Dermis blood vessel endothelial cell (primary cell): ENCODE measurements at places on chromosomes 4 and X.
A peak's percentile ranks its signal among the peaks of the same experiment; 100 is the strongest.

DNA sequence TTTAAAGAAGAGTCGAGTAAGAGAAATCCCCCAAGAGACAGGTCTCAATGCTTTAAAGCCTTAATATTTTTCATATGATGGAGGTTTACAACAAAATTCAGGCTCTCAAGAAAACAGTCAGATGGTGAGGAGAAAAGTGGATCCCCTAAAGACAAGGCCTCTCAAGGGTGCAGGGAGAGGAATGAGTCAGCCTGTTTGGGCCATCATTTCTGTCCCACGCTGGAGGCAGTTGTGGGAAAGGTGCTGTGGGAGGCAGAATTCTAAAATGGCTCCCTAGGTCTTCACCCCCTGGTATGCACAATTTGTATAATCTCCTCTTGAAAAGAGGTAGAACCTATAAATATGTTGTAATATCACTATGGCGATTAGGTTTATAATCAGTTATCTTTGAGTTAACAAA, 4.6 kb upstream of the TIFA start:
- no peak for DNase-seq

DNA sequence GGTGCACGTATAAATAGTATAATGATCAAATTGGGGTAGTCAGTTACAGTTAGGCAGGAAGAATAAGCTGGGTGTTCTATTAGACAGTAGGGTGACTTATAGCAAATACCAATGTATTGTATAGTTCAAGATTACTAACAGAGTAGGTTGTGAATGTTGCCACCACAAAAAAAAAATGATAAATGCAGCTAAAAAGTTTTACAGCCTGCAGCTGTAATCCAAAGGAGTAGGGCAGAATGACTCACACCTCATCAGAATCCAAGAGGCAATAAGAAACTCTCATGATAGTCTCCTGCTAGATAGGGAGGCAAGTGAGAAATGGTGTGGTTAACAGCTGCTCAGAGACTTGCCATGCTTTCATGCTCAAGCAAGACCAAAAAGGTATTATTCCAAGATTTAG, 19.6 kb upstream of the TCEAL4 start:
- DNase-seq: no peak

DNA sequence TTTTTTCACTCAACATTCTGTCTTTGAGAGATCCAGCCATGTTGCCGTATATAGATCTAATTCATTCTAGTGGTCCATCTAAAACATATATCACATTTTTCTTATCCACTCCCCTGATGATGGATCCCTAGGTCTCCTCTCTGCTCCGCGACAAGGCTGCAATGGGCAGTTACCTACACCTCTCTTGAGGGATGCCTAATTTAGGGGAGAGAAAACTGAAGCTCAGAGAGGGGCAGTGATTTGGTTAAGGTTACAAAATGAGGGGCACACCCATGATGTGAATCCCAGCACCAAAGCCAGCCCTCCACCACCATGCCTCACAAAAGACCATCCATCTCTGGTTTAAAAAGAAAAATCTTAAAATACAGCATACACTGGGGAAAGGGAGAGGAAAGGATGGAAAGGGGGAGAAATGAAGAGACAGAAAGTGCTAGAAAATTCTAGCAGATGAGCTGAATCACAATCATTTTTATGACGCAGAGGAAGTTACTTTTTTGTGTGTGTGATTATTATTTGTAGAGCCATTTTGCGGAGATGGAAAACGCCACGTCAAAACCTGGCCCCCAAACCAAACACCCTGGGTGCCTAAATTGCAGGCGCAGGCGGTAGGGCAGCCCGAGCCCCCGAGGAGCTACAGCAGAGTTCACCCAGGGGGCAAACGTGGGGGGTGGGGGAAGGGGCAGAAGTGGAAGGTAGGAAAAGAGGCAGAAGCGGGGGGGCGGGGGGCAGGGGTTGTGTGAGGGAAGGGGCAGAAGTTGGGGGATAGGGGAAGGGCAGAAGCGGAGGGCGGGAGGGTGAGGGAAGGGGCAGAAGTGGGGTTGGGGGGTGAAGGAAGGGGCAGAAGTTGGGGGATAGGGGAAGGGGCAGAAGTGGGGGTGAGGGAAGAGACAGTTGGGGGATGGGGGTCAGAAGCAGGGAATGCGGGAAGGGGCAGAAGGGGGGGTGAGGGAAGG, 1.3 kb upstream of the TSPYL2 start:
- peak; percentile 26 for DNase-seq

- DNase-seq: no peak
Observed at GRCh38 chrX:24377911-24378468, 17.6 kb downstream of the SUPT20HL1 start.

DNA sequence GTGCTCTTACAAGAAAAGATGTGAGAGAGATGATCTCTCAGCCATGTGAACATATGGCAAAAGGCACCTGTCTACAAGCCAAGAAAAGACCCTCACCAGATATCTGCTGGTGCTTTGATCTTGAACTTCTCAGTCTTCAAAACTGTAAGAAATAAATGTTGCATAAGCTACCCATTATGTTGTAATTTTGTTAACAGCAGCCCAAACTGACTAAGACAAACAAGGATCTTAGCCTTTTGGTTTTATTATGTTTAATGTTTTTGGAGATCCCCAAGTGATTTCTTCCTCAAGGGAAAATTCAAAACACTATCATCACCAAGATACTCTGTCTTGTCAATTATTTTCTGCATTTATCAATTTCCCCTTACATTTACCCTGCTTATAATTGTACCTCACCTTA, 21.8 kb upstream of the CCNI start:
- DNase-seq: no peak

DNA sequence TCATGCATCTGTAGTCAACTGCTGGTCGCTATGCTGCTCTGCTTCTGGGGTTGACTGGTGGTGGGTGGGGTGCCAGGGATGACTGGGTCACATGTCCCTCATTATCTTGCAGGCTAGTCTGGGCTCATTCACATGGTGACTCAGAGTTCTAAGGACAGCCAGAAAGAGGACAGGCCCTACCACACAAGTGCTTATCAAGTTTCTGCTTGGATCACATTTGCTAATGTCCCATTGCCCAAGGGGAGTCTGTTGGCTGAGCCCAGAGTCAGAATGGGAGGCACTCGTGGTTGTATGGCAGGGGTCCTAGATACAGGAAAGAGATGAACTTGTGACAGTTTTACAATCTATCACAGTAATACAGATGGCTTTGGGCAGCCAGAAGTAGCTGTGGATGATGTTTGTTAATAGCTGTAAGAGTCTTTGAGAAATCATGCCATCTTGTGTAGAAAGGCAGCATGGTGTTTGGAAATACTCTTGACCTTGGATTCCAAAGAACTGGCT, 221.3 kb downstream of the GPAT3 start:
- DNase-seq: no peak

- DNase-seq: no peak
Observed at GRCh38 chr4:170391066-170391740, 301.4 kb upstream of the AADAT start.

DNA sequence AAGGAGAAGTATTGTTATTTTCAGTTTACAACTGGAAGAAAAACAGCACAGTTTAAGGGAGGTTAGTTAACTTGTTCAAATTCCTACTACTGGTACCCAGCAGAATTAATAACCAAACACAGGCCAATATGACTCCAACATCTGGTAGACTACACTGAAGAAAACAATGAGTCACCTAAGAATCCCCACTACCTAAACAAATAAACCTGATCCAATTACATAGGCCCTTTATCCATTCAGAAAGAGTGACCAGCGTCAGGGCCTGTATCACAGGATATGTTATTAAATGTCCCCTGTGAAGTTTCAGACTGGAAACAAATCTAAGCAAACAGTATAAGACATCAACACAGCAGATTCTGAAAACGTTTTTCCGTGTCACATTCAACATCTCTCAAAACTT, 492.5 kb upstream of the INTU start:
- no peak for DNase-seq

- no peak for DNase-seq
Observed at GRCh38 chrX:13412208-13412600, 92.4 kb upstream of the ATXN3L start.

GRCh38 chr4:183798301-183799253, 106.5 kb upstream of the STOX2 start:
- no peak for DNase-seq

- no peak for DNase-seq
Observed at GRCh38 chrX:74061879-74062278, 242.1 kb upstream of the ZCCHC13 start.

DNA sequence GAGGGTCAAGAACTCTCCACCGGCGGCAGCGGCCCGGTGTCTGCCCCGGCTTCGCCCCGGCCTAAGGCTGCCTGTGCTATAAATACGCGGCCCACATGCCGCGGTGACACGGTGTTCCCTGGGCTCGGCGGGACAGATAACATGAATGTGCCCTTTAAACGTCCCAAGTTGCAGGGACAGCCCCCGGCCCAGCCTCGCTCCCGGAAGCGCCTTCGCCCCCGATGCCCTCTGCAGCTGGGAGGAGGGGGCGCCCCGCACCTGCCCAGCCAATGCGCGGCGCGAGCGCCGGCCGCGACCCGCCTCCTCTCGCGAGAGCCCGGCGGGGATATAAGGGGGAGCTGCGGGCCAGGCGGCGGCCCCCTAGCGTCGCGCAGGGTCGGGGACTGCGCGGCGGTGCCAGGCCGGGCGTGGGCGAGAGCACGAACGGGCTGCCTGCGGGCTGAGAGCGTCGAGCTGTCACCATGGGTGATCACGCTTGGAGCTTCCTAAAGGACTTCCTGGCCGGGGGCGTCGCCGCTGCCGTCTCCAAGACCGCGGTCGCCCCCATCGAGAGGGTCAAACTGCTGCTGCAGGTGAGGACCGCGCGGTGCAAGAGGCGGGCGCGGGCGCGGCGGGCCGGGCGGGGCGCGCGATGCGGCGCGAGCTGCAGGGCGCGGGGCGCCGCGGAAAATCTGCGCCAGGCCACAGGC, at the start of gene SLC25A4:
SLC25A4 (plus strand) TSS at position 355 of the 689 bp plus-strand sequence; CDS start at position 462, 107 bp downstream.
- peak; percentile 83 for DNase-seq

DNA sequence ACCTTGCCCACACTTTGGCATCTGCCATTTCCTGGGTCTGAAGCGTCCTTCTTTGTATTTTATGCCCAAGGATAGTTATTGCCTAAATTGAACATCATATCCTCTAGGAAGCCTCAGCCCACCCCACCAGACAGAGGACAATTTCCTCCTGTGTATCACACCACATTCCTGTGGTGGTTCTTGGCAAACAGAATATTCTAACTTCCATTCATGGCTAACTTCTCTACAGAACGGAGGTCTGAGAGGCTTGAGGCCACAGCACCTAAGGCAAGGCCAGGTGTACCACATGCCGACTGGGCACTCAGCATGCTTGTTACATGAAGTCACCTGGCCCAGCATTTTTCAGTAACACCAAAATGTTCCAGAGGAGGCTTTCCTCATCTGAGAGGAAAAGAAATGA, 42.4 kb downstream of the CD99L2 start:
- DNase-seq: no peak

GRCh38 chr4:102533904-102534303, 32.7 kb downstream of the NFKB1 start:
- no peak for DNase-seq

- DNase-seq: peak; percentile 20
Observed at GRCh38 chr4:25950461-25951389, 36.7 kb downstream of the SMIM20 start.

DNA sequence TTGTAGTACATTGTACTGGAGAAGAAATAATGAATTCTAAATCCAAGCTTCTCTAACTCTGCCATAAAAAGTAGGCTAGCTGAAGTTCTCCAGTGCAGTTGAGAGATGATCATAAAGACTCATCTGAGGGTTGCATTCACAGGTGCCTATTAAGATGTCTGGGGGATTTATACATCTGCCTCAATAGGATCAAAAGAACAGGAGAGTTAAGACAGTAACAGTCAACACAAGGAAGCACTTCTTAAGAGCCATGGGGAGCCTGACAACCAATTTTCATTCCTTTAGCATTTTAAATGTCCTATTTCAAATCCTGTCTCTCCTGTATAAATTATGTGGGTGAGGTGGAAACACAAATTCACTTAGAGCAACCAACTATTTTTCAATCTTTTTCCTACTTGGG, 432.4 kb upstream of the NWD2 start:
- no peak for DNase-seq

GRCh38 chr4:73885574-73886267, 16.5 kb downstream of the CXCL1 start:
- no peak for DNase-seq

- no peak for DNase-seq
Observed at GRCh38 chrX:110132450-110133114, 129.7 kb downstream of the TMEM164 start.

- DNase-seq: no peak
Observed at GRCh38 chr4:139267301-139267700, 12.7 kb downstream of the MGARP start.

GRCh38 chr4:145781351-145781750, 101.4 kb downstream of the C4orf51 start:
- DNase-seq: peak; percentile 41

DNA sequence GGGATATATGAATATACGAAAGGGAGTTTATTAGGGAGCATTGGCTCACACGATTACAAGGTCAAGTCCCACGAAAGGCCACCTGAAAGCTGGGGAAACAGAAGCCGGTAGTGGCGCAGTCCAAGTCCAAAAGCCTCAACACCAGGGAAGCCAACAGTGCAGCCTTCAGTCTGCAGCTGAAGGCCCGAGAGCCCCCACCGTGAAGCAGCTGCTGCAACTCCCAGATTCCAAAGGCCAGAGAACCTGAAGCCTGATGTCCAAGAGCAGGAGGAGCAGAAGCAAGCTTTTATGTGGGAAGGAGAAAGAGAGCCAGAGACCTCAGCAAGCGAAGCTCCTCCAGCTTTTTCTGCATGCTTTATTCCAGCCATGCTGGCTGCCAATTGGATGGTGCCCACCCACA, 275.8 kb downstream of the PTTG2 start:
- no peak for DNase-seq

DNA sequence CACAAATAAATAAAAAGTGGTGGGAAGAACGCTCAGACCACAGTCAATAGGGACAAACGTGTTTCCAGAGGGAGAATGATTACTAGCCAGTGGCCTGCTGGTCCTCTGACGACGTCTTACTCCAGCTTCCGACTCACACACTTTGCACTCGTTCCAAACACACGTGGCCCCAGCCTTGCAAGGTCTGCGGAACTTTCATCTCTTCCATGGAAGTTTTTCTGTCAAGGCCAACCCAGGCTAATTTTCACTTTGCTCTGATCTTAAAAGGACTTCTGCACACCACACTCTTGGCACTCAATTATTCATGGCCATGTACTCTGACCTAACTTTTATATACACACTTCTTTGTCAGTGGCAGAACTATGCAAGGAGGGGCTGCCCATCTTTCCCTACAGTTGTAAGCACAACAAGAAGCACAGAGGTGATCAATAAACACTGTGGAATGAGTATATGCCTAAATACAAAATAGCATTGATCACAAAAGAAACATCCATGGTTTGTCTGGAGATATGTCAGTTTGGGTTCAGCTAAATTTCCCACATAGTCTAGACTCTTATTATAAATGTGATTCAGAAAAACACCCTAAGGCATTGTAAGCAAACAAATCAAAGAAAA, 69.4 kb downstream of the STX18 start:
- DNase-seq: no peak

GRCh38 chrX:16593801-16594200, 56.2 kb upstream of the S100G start:
- no peak for DNase-seq

- no peak for DNase-seq
Observed at GRCh38 chr4:51942108-51942832, 77.9 kb downstream of the LRRC66 start.
